ENCODE measurements at places on chromosomes 2 and 18. TPM values are rescaled to one million over a fixed set of nuclear protein-coding genes. Genes with fewer than 3 reads are reported as not detected.

The BCL11A gene
- 3.9 TPM for polyA plus RNA-seq

The HDLBP gene
- polyA plus RNA-seq, result 351 TPM

The RTTN gene
- polyA plus RNA-seq, result 12.6 TPM

DNA sequence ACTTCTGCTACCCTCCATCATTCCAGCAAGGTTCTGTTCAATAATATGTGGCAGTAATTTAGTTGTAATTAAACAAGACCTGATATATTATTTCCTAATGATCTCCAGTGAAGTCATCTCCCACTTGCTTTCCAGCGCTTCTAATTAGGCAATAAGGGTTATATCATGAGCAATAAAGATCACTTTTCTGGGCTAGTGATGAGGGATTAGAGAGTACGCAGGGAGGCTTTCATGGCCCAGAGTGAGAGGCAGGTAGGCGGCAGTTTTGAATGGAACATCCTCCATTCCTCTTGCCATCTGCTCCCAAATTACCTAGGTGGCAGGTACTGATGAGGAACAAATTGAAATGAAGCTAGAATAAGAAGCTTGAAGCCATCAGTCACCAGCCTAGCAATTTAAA is 358.1 kb upstream of the SYT4 start:
- DNase-seq, result no peak

DNA sequence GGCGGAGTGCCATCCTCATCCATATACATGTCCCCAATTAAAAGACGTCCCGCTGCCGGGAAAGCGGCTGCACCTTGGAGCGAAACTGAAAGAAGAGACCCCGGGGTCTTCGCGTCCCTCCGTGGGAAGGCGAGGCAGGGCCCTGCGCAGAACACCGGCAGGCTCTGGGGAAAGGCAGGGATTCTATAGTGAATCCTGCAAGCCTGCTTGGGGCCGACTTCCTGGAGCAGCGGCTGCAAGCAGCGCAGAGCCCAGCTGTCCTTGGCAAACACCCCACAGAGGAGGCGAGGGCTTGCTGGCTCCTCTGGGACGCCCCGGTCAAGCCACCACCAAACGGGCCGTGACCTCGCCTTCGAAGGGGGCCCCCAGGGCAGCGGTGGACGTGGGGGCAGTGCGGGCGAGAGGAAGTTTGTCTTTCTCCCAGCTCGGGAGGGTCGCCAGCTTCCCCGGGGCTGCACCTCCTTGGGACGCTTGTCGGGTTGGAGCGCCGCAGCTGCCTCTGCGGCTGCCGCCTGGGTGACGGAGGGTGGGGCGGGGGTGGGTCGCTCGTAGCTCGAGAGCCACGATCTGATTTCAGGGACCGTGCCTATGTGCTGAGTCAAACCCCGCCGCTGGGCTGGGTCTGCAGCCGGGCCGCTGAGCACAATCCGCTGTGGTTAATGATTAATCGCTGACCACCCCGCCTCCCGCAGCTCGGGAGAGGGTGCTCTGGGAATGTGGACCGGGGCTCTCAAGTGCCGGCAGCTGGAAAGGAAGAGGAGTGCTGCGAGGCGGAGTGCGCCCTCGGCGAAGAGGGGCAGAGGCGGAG is 486 bp upstream of the GPR39 start:
- DNase-seq, result peak; percentile 47
